ENCODE measurements at places on chromosomes 4 and X. TPM values are rescaled to one million over a fixed set of nuclear protein-coding genes. Genes with fewer than 3 reads are reported as not detected.
A peak's percentile ranks its signal among the peaks of the same experiment; 100 is the strongest.

- H3K27me3 ChIP-seq = no peaks in the 10 kb centered on the region
- no peak overlapping the region for H3K27ac ChIP-seq
- H3K36me3 ChIP-seq = no peaks in the 10 kb centered on the region
- no peak for DNase-seq
- no peaks in the 10 kb centered on the region for H3K4me1 ChIP-seq
- H3K4me3 ChIP-seq = no peak overlapping the region
Measured at GRCh38 chrX:136170139-136170800, 22.9 kb downstream of the FHL1 start.

GRCh38 chrX:134718966-134719317, 60.7 kb upstream of the PLAC1 start:
- no peak overlapping the region for H3K4me3 ChIP-seq
- no peak for DNase-seq
- no peaks in the 10 kb centered on the region for H3K27me3 ChIP-seq

GRCh38 chrX:154751669-154752271, 893 bp upstream of the GAB3 start:
- H3K36me3 ChIP-seq = no peaks in the 10 kb centered on the region
- H3K4me3 ChIP-seq = peak overlapping the region; percentile 81
- peaks cover 2% of the 10 kb centered on the region for H3K27me3 ChIP-seq
- no peak overlapping the region for H3K27ac ChIP-seq

- no peak overlapping the region for H3K4me3 ChIP-seq
- H3K27ac ChIP-seq = no peak overlapping the region
- no peak for DNase-seq
- H3K36me3 ChIP-seq = no peaks in the 10 kb centered on the region
- peaks cover 8% of the 10 kb centered on the region for H3K4me1 ChIP-seq
- H3K27me3 ChIP-seq = no peaks in the 10 kb centered on the region
Measured at GRCh38 chrX:133637765-133638164, 222.5 kb upstream of the GPC4 start.

GRCh38 chr4:118351851-118352827, 664 bp downstream of the PRSS12 start:
- H3K27ac ChIP-seq = peak overlapping the region; percentile 44
- DNase-seq = peak; percentile 40
- peaks cover 11% of the 10 kb centered on the region for H3K4me1 ChIP-seq
- peak overlapping the region; percentile 90 for H3K4me3 ChIP-seq

DNA sequence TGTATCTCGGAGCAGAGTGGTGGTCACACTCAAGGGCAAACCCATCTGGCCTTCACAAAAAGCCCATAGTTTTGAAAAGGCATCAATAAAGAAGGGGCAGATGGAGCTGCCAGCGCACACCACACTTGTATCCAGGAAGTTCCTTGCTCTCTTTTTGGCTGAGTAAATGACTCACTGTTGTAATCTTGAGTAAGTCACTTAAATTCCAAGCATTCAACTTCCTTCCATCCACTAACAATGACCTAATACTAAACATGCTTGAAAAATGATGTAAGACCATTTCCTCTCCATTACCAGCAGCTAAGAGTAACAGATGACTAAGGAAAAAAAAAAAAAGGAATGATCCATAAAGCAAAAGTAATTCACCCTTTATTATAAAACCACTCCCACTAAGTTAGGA, 32.4 kb upstream of the MYOZ2 start:
- peak overlapping the region; percentile 96 for H3K27ac ChIP-seq
- H3K36me3 ChIP-seq = no peaks in the 10 kb centered on the region
- H3K27me3 ChIP-seq = peaks cover 2% of the 10 kb centered on the region
- peak overlapping the region; percentile 63 for H3K4me3 ChIP-seq
- peak; percentile 7 for DNase-seq

GRCh38 chr4:139241086-139241783, 38.8 kb downstream of the MGARP start:
- H3K36me3 ChIP-seq = no peaks in the 10 kb centered on the region
- H3K4me3 ChIP-seq = no peak overlapping the region
- H3K27ac ChIP-seq = no peak overlapping the region
- no peaks in the 10 kb centered on the region for H3K4me1 ChIP-seq

- H3K36me3 ChIP-seq = no peaks in the 10 kb centered on the region
- peaks cover 5% of the 10 kb centered on the region for H3K27me3 ChIP-seq
- H3K27ac ChIP-seq = no peak overlapping the region
- no peaks in the 10 kb centered on the region for H3K4me1 ChIP-seq
- DNase-seq = no peak
Measured at GRCh38 chr4:152689615-152690501, 10.1 kb upstream of the TMEM154 start.

- peaks cover 17% of the 10 kb centered on the region for H3K36me3 ChIP-seq
- H3K27ac ChIP-seq = peak overlapping the region; percentile 69
- H3K4me1 ChIP-seq = peaks cover 5% of the 10 kb centered on the region
- no peak overlapping the region for H3K4me3 ChIP-seq
Measured at GRCh38 chr4:185412412-185412811, 13.4 kb downstream of the UFSP2 start.

DNA sequence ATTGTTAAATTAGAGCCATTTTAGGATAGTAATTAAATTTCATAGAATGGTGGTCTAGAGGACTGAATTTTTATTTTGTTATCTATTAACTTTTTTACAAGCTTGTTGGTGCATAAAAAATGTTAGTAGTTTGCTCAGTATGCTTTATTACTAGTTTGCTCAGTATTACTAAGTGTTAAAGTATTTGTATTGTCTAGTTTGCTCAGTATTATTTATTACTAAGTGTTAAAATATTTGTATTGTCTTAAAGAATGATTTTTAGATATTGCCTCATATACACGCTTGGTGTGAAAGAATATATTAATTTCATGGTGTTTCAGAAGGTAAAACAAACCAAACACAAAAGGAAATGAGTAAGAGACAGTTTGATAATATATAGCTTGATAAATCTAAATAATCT, 268.4 kb upstream of the MAGEB18 start:
- H3K4me1 ChIP-seq = peaks cover 2% of the 10 kb centered on the region
- no peak overlapping the region for H3K4me3 ChIP-seq

DNA sequence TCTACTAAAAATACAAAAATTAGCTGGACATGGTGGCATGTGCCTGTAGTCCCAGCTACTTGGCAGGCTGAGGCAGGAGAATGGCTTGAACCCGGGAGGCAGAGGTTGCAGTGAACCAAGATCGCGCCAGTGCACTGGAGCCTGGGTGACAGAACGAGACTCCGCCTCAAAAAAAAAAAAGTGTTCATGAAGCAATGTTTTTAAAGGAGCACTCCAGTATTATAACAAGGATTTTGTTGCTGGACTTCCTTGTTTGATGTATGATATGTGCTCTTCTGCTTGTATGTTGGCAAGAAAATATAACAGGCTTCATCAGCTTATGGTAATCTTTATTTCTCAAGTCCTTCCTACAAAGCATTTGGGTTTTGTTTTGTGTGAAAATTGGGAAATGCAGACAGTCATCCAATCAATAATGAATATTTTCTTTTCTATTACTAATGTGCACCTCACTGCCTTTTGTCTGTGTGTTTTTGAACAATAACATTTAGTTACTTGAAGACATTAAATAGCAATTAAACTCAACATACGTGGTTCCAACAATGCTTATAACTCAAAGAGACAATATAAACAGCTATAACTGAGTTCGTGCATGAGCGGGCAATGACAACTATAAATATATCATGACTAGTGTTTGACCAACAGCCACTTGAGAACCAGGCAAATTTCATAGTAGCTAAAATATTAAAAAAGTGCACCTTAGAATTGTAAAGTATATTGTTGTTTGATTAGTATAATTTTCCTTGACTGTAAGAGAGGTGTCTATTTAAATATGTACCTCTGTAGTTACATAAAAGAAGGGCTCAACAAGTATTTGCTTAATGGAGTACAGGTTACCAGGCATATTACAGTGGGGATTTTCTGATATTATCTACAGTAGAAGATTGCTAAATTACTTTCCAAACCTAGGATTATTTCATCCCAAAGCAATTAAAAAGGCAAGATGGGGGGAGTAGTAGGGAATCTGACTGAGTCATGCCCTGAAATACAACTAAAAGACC, 210.7 kb downstream of the PPP3CA start:
- DNase-seq = no peak
- H3K4me3 ChIP-seq = no peak overlapping the region
- no peak overlapping the region for H3K27ac ChIP-seq
- H3K4me1 ChIP-seq = peaks cover 5% of the 10 kb centered on the region

DNA sequence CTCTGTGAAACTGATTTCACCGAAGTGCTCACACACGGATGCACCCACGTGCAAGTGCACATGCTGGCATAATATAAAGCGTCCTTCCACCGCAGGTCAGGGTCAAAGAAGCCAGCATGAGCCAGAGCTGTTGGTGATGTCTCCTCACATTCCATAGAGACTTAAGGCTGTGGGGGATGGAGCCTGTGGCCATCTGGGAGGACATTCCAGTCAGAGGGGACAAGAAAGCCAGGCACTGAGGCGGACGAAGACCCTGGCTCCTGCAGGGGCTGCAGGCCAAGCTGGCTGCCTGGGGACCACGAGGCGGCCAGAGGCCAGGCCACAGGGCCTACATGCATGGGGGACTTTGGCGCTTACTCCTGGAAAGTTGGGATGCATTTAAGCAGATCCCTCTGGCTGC, 7.7 kb downstream of the RNF212 start:
- no peak overlapping the region for H3K27ac ChIP-seq
- no peak for DNase-seq
- H3K4me3 ChIP-seq = no peak overlapping the region
- H3K27me3 ChIP-seq = peaks cover 5% of the 10 kb centered on the region
- no peaks in the 10 kb centered on the region for H3K4me1 ChIP-seq

DNA sequence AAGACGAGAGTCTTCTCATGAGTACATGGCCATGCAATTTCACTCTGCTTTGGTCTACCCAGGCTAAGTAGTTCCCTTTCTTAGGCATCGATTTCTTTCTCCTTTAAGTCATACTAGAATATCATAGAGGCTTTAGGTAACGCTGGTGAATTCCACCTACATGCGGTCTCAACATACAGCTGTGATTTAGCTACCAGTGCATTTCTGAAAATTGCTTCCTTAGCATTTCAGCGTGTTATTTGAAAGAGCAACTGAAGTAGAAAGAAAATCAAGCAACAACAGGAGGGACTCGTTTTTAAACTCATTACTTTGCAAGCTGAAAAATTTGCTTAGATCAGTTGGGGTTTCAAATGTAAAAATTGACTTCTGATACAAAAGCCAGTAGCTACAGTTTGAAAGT, 48.1 kb upstream of the RASGEF1B start:
- H3K27ac ChIP-seq = no peak overlapping the region
- H3K4me1 ChIP-seq = peaks cover 3% of the 10 kb centered on the region
- H3K36me3 ChIP-seq = no peaks in the 10 kb centered on the region
- H3K27me3 ChIP-seq = peaks cover 4% of the 10 kb centered on the region
- DNase-seq = no peak

- H3K27ac ChIP-seq = no peak overlapping the region
- H3K4me1 ChIP-seq = no peaks in the 10 kb centered on the region
- no peak for DNase-seq
Measured at GRCh38 chr4:32460972-32461371, 1740.8 kb downstream of the PCDH7 start.

GRCh38 chrX:101750744-101751143, 91.1 kb upstream of the ARMCX2 start:
- DNase-seq = no peak
- no peak overlapping the region for H3K27ac ChIP-seq
- H3K4me3 ChIP-seq = no peak overlapping the region
- peaks cover 12% of the 10 kb centered on the region for H3K4me1 ChIP-seq

- no peak within 1 kb of the TSS for H3K27ac ChIP-seq
- H3K4me3 ChIP-seq = no peak within 1 kb of the TSS
- peaks cover 3% of the 10 kb centered on the region for H3K36me3 ChIP-seq
- no peak for DNase-seq
- H3K27me3 ChIP-seq = no peaks in the 10 kb centered on the region
Measured at GRCh38 chr4:69760455-69760854, at the start of gene SULT1B1. TSS of gene SULT1B1 (minus strand) at chr4:69760620. CDS start at chr4:69755217, 5,403 bp downstream.

DNA sequence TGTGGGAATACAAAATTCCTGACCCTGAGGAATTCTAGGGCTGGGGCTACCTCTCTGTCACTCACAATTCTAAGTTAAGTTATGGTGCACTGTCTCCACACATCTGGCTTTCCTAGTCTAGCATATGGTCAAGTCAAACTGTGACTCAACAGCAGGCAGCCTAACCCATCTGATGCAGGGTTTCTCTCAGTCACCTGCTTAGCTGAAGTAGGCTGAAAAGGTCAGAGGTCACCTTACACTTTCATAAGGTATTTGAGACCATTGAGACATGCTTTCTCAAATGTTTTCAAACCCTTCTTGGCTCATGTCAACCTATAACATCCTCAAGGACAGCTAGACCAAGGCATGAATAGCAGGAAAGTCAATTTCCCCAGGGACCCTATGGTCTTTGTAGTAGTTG, 196.5 kb upstream of the STK26 start:
- peaks cover 7% of the 10 kb centered on the region for H3K4me1 ChIP-seq
- H3K27me3 ChIP-seq = peaks cover 2% of the 10 kb centered on the region
- no peak for DNase-seq
- no peak overlapping the region for H3K27ac ChIP-seq
- no peak overlapping the region for H3K4me3 ChIP-seq
- peaks cover 3% of the 10 kb centered on the region for H3K36me3 ChIP-seq

DNA sequence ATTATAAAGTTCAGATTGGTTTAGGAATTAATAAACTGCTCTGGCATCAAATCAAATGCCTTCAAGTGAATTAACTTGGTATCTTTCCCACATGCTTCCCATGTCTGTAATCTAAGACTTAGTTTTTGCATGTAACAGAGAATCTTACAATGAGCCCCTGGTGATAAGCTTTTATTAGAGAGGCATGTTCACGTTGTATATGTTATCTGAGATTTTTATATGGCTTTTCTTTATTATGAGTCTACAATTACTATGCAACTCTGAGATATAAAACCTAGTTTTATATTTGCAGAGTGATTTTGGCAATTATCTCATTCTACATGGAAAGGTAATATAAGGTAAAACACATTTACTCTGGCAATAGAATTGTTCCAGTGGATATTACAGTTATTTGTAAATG, 1578.4 kb upstream of the IGFBP7 start:
- no peaks in the 10 kb centered on the region for H3K27me3 ChIP-seq
- no peak for DNase-seq
- H3K36me3 ChIP-seq = no peaks in the 10 kb centered on the region
- no peak overlapping the region for H3K27ac ChIP-seq
- no peaks in the 10 kb centered on the region for H3K4me1 ChIP-seq

DNA sequence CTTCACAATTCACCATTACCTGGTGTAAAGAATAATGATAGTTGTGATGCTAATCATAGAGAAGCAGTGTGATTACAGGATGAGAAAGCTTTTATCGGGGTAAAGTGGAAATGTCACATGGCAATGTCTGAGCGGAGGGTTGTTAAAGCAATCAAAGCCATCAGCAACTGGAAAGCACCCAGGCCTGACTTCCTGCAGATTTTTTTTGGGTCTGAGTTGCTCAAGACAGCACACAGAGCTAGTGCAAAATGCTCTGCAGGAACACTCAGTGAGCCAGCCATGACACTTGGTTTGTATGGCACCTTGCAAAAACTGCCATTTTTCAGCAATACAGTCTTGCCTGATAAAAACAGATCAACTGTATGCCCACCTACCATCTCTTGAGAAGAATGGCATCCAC, 152.9 kb downstream of the COL4A6 start:
- H3K27me3 ChIP-seq = no peaks in the 10 kb centered on the region
- no peaks in the 10 kb centered on the region for H3K4me1 ChIP-seq
- H3K4me3 ChIP-seq = no peak overlapping the region
- no peaks in the 10 kb centered on the region for H3K36me3 ChIP-seq

Gene AMBN
- not detected for total RNA-seq

Gene MTCP1
- 15.2 TPM for total RNA-seq

Gene HNRNPD
- total RNA-seq = 353 TPM

Gene RGN
- total RNA-seq = 0.54 TPM

Gene TSR2
- total RNA-seq = 41.0 TPM

Gene CCDC149
- 4.0 TPM for total RNA-seq

Gene ATG4A
- total RNA-seq = 23.4 TPM

Gene NXF2B
- 1.5 TPM for total RNA-seq

Gene FABP2
- not detected for total RNA-seq

Gene SULT1E1
- total RNA-seq = not detected

Gene SLITRK4
- 7.3 TPM for total RNA-seq

Gene SMIM31
- total RNA-seq = not detected

Measured in endothelial cell (in vitro differentiated cells).